ENCODE measurements at places on chromosomes 12 and 14.

GRCh38 chr14:31435276-31435675, 14.9 kb upstream of the HEATR5A start:
- peak; percentile 73 for DNase-seq

DNA sequence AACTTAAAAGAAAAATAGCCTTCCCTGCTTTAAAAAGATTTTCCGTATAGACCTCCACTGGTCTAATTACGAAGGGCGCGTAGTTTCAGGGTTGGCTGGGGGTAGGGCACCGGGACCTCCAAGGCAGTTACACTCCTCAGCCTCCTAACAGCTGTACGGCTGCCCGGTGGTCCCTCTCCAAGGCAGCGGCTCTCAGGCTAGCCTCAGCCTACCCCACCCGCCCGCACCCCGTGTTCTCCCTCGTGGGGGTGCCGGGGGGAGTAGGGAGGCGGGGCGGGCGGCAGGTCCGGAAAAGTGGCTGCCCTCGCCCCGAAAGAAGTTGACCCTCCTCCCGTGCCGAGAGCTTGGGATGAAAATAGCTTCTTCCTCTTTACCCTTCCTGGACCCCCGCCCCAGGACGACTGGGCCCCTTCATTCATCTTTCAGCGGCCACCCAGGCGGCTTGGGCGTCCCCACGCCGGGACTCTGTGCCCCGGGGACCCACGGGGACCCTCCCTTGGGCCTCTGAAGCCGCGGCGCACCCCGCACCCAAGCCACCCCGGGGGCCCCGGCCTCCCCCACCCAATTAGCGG, 991 bp upstream of the RCOR1 start:
- no peak for DNase-seq

DNA sequence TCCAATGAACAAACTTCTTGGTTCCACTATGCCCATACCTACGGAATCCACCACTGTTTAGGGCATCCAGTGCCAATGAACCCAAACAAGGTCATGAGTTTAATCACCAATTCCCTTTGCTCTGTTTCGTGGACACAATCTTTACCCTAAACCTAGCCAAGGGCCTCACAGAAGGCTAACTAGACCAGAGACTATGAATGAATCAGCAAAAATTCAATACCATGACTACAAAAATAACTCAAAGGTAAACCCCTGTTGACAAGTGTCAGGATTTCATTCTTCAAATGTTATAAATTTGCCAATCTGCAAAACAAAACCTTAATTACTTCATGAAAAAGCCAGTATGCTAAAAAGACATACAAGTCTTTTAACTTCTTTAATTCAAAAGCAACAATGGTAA, 96.7 kb downstream of the CEP128 start:
- DNase-seq, result no peak

GRCh38 chr12:15701206-15701605, 88.0 kb downstream of the EPS8 start:
- no peak for DNase-seq

DNA sequence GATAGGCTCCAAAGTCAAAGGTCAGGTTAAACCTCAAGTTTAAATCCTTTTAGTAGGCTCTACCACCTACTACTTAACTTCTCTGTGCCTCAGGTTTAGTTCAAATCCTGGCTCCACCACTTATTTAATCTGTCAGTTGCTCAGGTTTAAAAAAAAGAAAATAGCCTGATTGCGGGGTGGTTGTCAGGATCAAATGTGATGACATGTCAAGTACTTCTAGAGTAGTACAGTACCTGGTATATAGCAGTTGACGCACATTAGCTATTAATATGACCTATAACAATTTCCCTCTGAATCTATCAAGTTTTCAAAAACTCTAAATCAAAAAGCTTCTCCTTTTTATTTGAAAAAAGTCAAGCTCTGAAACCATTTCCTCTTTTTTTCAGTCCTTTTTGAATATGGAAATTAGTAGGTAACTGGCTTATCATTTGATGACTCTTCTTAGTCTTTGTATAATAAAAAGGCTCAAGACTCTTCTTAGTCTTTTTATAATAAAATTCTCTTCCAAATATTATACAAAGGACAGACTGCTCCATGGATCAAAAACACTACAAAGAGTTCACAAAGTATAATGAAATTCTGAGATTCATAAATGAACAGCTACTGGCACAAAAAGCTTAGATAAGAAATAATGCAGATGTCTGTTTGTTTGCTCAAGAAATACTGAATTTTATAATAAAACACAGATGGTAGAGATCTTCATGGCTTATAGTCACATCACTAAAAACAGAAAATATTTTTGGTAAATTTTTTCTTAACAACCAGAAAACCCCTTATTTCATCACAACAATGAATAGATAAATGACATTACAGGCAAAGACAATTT, 5.0 kb downstream of the OSBPL8 start:
- DNase-seq, result no peak

DNA sequence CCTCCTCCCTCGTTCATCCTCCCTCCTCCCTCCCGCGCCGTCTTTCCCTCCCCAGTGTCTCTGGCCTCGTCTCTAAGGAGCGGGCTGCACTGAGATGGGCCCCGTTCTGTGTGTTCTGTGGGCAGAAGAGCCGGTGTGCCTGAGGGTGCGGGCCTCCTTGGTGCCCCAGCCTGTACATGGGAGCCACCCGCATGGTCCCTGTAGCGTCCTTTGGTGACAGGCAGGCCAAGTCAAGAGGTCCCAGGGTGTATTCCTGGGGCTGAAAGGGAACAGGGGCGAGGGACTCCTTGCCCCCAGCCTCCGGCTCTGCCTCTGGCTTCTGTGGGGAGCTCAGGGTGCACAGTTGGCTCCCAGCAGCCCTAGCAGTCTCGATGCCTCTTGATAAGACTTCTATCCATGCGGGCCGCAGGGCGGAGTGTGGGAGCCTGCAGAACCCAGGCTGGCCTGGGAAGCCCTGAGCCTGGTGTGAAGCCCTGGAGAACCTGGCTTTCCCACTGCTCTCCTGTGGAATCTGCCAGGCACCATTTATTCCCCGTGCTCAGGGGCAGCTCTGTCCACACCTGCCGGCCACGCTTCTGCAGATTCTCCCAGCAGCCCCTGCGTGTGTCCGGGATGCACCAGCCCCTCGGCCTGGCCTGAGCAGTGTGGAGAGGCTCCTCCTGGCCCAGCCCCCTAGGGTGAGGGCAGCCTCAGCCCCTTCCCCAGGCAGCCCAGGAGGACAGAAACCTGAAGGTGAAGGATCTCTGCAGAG, 181.3 kb downstream of the KIF26A start:
- DNase-seq, result no peak

GRCh38 chr14:54462048-54462447, 20.9 kb upstream of the CNIH1 start:
- DNase-seq, result no peak

- no peak for DNase-seq
These were observed 952 bp downstream of the DRAM1 start for GRCh38 chr12:101878243-101878821.

DNA sequence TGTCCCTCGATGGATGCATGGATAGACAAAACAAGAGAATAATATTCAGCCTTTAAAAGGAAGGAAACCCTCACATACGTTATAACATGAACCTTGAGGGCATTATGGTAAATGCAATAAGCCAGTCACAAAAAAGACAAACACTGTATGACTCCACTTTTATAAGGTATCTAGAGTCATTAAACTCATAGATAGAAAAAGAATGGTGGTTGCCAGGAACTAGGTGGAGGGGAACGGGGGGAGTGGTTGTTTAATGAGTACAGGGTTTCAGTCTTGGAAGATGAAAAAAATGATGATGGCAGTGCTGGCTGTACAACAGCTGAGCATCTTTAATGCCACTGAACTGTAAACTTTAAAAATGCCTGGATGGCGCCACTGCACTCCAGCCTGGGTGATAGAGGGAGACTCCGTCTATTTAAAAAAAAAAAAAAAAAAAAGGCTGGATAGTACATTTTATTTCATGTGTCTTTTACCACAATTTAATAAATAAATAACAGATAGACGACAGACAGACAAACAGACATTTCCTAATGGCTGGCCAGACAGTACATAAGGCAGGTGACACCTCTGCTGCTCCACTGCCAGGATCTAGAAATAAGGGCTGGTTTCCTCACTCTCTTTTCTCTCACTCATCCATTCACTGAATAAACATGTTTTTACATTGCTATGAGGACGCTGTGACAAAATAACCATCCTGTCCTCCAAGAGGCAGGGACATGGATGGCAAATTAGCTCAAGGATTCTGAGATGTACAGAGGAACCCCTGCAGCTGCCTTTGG, 118.8 kb downstream of the FOXN3 start:
- DNase-seq, result no peak

DNA sequence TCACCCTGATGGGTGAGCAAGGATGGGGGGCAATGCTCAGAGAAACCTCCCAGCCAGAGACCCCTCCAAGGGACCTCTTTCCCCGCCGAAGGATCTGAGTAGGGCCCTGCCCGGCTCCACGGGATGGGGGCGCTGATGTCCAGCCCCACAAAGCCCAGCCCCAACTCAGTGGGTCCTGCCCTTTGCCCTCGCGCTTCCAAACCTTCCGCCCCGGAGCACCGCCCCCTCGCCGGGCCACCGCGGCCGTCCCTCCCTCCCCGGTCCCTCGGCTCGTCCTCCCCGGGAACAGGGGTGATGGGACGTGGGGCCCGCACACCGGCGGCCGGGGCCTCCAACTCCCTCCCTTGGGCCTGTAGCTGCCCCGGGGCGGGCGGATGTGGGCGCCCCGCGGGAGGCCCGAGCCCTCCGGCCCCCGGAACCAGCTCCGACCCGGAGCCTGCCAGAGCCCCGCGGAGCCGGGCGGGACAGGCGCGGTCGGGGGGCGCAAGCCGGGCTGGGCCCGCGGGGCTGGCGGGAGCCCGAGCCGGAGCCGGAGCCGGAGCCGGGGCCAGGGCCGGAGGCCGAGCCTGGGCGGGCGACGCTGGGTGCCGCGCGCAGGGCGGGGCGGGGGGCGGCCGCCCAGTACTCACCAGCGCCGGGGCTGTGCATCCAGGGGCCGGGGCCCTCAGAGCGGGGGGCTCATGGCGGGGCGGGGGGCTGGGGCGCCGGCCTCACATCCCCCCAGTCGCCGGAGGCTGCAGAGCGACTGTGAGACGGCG, 386 bp downstream of the HDAC7 start:
- peak; percentile 76 for DNase-seq

GRCh38 chr14:76121089-76121748, 30.5 kb upstream of the GPATCH2L start:
- no peak for DNase-seq

DNA sequence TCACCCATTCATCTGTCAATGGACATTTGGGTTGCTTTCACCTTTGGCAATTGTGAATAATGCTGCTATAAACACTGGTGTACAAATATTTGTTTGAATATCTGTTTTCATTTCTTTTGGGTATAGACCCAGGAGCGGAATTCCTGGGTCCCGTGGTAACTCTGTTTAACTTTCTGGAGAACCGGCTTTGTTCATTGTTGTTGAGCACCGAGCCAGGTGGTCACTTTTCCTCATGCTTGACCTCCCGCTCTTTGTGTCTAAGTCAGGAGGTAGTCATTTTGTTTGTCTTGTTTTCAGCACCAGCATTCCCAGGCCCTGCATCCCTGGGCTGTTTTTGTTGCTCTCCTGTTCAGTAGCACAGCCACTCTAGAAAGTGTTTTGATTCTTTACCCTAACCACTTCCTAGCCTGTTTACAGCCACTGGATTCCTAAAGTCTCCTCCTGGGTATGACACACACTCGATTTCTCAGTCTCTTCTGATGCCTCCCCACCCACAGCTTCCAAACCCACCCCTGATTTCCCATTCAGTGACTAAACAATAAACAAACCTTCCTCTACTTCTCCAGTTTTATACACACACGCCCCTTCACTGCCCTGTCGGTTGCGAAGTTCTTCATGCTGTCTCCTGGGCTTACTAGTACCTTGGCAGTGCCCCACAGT, 37.9 kb downstream of the B4GALNT3 start:
- no peak for DNase-seq

GRCh38 chr12:22029991-22030390, 16.0 kb upstream of the CMAS start:
- DNase-seq, result no peak

GRCh38 chr12:32264961-32265360, 134.4 kb upstream of the FGD4 start:
- DNase-seq, result peak; percentile 46

GRCh38 chr14:21672116-21672515, 1.5 kb downstream of the OR4E1 start:
- DNase-seq, result peak; percentile 41

DNA sequence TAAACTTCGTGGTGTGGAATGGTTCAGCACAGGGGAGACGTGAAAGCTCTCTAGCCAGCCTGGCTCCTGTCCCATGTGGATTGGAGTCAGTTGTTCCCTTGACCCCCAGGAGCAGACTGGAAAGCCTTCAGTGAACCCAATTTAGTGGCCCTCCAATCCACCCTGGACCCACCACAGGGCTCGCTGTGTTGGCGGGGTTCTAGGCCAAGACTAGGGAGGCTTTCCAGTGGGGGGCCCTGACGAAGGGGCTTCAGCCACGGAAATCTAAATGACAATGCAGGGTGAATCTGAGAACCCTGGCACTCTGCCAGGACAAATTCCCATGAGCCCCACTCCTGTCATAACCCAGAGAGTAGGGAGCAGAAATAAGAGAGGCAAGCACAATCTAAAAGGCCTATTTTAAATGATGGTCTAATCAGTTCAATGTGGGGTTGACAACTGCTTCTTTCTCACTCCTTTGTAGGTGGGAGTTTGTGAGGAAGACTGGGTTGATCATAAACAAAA, 110.8 kb downstream of the SLC35F4 start:
- no peak for DNase-seq

DNA sequence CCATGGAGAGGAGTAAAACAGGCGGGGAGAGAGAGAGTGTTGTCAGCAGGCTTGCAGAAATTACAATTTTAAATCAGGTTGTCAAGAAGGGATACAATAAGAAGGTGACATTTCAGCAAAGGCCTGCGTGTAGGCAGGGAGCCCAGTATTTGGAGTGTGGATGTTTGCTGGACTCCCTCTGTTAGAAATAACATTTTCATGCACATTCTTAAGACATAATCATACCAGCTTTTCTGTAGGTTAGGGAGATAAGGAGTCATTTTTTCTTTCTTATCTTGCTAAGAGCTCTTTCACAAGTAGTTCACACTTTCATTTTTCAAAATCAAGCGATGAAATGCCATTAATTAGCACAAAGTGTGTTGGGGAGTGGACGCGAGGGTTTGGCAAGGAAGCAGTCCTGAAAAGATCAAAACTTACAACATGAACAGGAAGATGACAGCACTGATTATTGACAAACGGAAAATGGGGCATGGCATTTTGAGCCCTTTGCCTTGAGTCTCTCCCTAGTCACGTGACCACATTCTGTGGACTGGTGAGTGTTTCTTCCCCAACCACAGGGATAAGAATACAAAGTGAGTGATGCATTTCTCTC, 160.2 kb downstream of the DAD1 start:
- no peak for DNase-seq

- no peak for DNase-seq
These were observed 414.8 kb upstream of the LMO3 start for GRCh38 chr12:17020765-17021164.
